ENCODE measurements at places on chromosomes 2 and 18.

- no peak for DNase-seq
These were observed 48.1 kb downstream of the AQP12A start for GRCh38 chr2:240739797-240740196.

- DNase-seq, result peak; percentile 74
These were observed at the start of gene ARHGAP15 for GRCh38 chr2:143128681-143129580. Gene ARHGAP15 (plus strand): TSS chr2:143129419.

DNA sequence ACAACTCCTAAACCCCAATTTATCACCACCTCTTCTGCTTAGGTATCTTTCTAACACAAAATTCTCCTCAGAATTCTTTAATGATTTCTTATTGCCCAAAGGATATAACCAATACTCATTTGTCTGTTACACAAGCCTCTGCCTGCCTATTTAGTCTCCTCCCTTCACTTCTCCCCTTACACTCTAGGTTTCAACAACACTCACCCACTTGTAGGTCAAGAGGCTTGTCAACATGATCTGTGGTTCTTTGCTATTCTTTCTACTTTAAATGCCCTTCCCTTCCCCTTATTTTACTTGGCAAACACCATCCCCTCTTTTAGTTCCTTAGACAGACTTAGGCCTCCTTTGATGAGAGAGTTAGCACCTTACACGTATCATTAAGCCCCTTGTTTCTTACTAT, 69.0 kb upstream of the C2orf15 start:
- DNase-seq, result no peak

GRCh38 chr18:9117980-9118841, 15.7 kb downstream of the NDUFV2 start:
- peak; percentile 72 for DNase-seq

GRCh38 chr2:17637131-17637906, 96.8 kb downstream of the VSNL1 start:
- DNase-seq, result no peak

DNA sequence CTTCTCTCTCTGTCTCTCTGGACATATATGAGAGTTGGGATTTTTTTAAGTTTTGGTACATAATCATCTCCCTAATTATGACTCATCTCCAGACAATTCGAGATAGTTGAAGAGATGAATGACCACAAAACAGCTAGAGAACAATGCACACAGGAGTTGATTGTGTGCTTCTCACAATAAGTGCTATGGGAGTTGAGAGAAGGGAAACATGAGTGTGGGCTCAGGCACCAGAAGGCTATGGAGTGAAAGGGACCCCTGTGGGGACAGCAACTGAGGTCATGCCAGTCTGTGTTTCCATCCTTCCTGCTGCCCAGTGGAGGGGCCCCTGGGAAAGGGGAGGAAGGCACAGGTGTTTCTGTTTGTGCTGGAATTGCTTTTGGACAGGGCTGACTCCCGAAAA, 6.5 kb upstream of the YWHAQ start:
- no peak for DNase-seq

Data from suppressor macrophage treated with lipopolysaccharide for 1 hour (primary cell).